ENCODE measurements at places on chromosomes 2 and 18.

DNA sequence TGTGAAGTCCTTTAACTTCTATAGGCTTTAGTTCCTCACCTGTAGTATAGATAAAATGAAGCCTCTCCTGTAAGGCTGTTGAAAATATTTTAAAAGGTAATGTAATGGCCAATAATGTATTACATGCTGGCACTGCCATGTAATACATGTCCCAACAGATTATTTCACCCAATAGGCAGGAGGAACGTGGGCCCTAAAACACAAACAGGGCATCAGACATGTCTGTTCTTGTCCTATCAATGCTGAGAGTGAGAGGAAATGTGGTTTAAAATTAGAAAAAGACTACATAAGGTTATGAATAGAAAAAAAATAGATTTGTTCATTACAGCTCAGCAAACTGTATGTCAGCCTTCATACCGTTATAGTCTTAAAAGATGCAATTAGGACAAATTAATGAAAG is 492.7 kb upstream of the DDX18 start:
- no peak for DNase-seq

DNA sequence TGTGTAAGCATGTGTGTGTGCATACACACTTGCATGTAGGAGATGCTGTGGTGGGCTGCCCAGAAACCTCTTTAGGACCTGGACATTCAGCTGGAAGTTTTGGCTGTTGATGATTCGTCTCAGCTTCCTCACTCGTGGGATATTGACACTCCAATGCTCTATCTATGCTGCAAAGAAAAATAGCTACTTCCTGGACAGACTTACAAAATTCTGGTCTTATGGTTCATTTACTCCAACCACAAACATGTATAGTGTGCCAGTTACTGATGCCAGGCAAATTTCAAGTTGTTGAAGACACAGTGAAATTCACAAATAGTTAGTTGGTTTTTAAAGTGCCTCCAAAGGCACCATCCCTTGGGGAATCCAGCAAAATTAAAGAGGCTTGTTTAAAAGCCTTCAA is 882.6 kb downstream of the CPS1 start:
- DNase-seq: no peak

DNA sequence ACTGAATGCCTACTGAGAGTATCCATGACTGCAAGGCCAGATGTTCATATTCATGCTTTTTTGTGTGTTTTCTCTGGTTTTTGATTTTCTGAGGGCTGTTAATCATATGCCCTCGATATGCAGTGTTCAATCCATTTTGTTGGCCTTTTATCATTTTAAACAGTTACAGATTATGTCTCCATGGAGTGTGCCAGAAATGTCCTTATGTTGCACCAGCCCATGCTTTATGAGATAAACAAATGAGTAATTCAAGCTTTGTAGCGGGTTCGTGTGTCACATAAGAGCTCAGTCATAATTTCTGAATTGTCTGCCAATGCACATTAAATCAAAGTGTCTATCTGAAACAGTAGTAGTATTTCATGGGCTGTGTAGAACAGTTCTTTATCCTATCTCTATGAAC is 583.0 kb downstream of the THSD7B start:
- DNase-seq: no peak

GRCh38 chr2:165196411-165196810 is 7.4 kb downstream of the SCN3A start:
- DNase-seq: no peak

GRCh38 chr2:158079672-158080071 is 22.0 kb upstream of the UPP2 start:
- DNase-seq: no peak

DNA sequence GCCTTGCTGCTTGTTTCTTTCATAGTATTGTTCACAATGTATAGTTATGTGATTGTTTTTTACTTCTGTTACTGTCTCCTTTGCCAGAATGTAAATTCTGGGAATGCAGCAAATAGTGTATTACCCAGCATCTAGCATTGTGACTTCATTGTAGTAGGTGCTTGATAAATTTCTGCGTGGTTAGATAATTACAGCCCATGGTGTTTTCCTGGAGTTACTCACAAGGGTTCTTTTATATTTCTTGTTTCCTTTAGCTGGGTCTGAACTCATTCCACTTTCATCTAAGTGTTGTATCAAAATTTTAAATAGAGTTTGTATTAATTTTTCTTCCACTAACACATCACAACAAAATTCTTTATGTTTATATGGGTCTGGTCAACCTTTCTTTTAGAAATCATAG is 132.6 kb downstream of the MAP4K4 start:
- no peak for DNase-seq

DNA sequence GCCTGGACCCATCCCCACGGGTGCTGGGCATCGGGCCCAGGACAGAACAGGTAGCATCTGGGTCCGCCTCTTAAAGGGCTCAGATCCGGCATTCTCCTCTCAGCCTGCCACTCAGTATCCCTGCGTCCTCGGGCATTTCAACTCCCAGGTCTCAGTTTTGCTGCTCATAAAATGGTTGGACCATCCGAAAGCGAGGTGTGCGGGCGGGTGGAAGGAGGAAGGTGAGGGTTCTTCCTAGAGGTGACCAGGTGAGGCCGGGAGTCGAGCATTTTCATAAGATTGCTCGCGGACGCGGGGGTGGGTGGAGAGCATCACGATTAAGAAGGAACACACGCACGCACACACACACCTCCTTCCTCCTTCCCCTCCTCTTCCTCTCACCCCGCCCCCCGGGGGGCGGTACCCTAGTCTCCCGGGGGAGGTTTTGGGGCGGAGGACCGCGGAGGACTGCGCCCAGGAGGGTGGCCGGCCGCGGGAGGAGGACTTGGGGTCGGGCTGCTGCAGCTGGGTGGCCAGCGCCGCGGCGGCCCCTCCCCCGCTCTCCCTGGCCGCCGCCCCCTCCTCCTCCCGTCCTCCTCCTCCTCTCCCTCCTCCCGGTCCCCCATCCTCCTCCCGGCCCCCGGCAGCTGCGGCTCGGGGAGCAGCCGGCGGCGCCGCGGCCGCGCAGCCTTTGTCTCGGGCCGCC is 97.9 kb upstream of the GPR45 start:
- DNase-seq: peak; percentile 17

DNA sequence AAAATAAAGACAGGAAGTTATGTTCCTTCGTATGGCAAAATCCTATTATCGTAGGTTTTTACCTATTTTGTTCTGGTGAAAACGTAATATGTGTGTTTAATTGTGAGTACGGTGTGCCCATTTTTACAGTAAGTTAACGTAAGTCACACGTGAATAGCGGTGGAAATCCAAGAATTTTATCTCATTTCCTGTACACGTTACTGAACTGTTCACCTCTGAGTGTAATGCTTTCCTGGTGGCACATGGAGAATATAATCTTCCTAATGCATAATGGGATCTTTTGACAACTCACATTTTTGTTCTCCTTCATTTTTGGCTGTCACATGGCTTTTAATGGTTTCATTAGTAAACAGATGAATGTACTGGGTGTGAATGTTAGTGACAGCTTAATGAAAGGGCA is 28.2 kb downstream of the BCL2L11 start:
- DNase-seq: no peak

DNA sequence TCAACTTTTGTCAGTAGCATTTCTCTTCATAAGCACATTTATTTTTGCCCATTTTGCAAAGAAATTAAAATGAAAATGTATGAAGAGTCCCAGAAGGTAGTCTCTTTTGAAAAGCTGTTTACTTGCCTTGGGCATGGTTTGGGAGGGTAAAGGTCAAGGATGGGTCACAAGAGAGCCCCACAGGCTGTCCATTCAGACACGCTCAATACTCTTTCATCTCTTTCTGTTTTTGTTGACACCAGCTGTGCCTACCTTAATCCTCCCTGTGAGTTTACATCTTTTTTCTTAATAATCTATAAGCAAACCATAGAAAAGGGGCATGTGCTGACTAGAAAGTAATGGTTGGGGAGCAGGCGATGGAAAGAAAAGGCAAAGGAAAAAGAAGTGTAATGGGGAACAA is 49.6 kb upstream of the KLF7 start:
- no peak for DNase-seq

DNA sequence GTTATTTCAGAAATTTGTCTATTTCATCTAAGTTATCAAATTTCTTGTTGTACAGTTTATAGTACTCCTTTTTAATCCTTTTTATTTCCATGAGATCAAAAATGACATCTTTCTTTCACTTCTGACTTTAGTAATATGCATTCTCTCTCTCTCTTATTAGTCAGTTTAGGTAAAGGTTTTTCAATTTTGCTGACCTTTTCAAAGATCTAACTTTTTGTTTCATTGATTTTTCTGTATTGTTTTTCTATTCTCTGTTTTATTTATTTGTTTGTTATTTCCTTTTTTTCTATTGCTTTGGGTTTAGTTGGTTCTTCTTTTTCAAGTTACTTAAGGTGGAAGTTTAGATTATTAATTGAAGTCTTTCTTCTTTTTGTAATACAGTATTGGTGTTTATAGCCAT is 294.2 kb downstream of the CCDC85A start:
- no peak for DNase-seq

- no peak for DNase-seq
These were observed 40.3 kb downstream of the PRKD3 start for GRCh38 chr2:37284381-37284780.

- no peak for DNase-seq
These were observed 216.1 kb upstream of the RAB6C start for GRCh38 chr2:129763190-129763846.

- no peak for DNase-seq
These were observed 6.8 kb downstream of the STK25 start for GRCh38 chr2:241501551-241501950.

GRCh38 chr2:160338901-160339685 is 139.0 kb upstream of the ITGB6 start:
- DNase-seq: no peak

DNA sequence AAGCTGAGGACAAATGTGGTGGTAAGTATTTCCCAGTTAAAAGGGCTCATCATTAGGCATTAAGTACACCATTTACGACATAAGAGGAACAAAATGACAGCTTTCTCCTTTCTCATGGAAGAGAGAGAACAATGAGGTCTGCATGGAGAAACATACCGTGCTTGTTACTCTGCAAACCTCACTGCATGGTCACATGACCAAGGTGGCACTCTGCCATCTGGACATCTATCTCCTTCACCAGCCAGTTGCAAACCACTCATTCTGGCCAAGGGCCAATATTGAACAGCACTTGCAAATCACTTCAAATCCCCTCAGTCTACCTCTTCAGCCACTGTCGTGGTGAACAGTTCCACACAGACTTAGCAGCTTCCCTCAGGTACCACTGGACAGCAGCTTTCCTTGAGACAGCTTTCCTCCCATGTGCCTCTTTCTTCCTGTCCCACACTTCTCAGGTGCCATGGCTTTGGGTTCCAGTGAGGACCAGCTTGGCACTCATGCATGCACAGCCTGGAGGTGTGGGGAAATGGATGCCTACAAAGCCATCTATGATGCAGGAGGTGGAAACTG is 29.5 kb upstream of the DPP4 start:
- DNase-seq: no peak

GRCh38 chr18:49487711-49488310 is 777 bp upstream of the C18orf32 start:
- DNase-seq: no peak

- DNase-seq: no peak
These were observed 132.6 kb downstream of the NFATC1 start for GRCh38 chr18:79528316-79528695.

DNA sequence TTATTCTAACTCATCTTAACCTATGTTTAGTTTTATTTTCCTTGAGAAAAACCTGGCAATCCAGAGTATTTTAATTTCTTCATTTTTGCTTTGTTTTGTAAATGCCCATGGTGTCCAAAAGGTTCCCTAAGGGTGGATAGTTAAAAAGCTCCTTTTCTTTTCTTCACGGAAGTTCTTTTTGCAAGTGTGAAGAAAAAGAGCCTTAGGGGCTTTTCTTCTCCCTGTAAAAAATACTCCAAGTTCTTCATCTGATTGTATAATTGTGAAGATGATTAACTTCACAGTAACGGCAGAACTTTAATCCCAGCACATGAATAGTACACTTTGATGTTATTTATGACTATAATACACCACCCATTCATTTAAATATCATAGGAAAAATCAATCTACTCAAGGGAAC is 530.2 kb upstream of the LINC00305 start:
- DNase-seq: no peak

DNA sequence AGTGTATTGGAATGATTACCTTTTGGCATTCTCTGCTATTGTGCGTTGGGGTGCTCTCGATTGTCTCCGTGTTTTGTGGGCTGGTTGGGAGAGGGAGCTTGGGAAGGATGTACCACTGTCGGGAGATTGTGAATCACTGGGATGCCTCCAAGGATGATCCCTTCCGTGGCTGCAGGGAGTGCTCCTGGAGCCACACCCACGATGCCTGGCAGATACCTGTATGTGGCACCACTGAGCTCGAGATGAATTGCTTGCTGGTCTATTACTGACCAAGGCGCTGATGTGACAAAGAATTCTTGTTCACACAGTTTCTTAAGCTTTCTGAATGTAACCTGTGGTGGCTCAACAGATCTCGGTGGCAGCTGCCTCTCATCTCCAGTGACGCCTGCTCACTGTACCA is 159.7 kb upstream of the LHCGR start:
- no peak for DNase-seq

DNA sequence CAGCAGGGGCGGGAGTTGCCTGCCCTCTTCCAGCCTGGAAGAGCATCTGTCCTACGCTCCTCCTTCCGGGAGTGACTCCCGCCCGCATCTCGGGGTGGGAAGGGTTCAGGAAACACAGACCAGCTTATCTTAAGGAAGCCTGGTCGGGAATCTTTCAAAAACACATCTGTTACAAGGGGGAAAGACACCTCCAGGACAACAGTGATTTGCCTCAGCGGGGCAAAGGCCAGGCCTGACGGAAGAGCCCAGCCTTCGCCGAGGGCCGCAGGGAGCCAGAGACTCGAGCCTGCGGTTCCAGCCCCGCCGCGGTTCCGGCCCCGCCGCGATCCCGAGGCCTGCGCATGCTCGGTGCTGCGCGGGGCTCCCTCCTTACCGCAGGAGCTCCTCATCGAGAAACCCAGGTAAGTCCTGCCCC is 38.1 kb upstream of the TGIF1 start:
- peak; percentile 28 for DNase-seq

- no peak for DNase-seq
These were observed 91.3 kb downstream of the SATB2 start for GRCh38 chr2:199366406-199366805.

DNA sequence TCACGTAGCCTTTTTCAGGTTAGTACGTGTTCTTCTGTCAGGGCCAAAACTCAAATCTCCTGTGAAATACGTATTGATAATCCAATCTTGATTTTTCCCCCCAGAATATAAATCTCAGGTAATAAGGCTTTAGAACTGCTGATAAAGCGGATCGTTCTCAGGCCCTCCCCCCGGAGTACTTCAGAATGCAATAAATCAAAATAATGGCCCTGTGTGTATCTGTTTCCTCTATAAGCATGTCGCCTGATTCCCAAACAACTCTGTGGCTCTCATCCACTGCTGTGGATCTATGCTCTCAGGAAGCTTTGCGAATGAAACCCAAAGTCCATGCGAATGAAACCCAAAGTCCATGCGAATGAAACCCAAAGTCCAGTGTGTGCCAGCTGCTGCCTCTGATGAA is 49.4 kb downstream of the IMPA2 start:
- no peak for DNase-seq

GRCh38 chr2:227035711-227036367 is 128.2 kb downstream of the COL4A4 start:
- DNase-seq: no peak

Measured in stimulated activated CD4-positive, alpha-beta T cell treated with anti-CD3 and anti-CD28 coated beads, Interleukin-1b, Interleukin-23, amount 100 ng/mL, for 4 hours (primary cell).